Bronchial epithelial cell (primary cell): ENCODE measurements at places on chromosomes 3 and 15. TPM values are rescaled to one million over a fixed set of nuclear protein-coding genes. Genes with fewer than 3 reads are reported as not detected.
A peak's percentile ranks its signal among the peaks of the same experiment; 100 is the strongest.

GRCh38 chr15:100901702-100902435 lies 17.3 kb upstream of the LRRK1 start:
- DNase-seq: no peak

The C2CD4A gene
- total RNA-seq: 0.53 and 1.3 TPM in 2 replicates

The MFAP1 gene
- total RNA-seq: 20.8 and 30.3 TPM in 2 replicates

DNA sequence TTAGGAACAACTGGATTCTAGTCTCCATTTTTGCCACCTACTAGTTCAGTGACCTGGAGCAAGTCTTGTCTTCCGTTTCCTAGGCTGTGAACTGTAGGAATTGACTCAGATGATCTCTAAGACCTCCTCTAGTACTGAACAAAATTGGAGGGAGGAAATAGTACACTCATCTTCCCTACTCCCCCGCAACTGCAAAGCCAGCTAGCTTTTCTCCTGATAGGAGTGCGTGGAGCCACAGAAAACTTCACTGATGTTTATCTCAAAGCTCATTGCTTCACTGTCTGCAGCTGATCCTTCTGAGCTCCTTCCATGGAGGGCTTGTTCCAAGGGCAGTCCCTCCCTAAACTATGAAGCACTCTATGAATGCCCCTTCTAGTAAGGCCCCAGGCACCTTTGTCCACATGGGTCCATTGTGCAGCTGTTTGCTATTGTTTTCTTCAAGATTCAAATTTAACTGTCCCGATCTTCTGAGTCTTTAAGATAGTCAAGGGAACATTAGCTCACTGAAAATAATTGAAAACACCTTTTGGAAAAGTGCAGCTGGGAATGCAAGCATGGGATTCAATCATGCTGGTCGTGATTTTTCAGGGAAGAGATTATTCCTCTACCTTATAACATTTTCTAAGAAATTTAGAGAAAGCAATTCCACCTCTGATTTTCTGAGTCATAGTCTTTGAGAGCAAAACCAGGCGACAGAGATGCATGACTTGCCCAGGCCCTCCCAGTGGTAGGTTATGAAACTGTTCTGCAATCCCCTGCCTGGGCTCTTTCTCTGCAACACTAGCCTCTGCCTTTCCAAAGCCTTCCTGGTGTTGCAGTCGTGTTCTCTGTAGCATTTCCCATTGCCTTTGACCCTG lies 24.3 kb downstream of the FILIP1L start:
- peak; percentile 47 for DNase-seq

The FGF12 gene
- total RNA-seq: 0.13 TPM in 1 of 2 replicates, not detected in the other

The PLA2G4E gene
- total RNA-seq: under 0.01 and 1.4 TPM in 2 replicates

DNA sequence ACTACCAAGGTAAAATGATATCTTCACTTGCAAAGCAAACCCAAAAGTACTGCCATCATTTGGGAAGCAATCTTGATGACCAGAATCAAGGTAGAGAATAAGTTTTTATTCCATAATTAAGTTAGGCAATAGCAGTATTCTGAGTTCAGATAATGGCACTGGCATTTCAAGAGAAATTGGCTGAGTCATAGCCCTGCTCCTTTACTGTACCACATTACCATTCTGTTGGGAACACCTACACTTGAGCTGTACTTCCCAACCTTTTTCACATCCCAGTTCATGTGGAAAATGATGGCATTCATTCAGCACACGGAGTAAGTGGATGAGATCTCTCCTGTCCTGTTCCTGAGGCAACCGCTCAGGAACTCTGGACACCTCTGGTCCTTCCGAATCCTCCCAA lies 311.6 kb upstream of the TPRG1 start:
- peak; percentile 70 for DNase-seq

DNA sequence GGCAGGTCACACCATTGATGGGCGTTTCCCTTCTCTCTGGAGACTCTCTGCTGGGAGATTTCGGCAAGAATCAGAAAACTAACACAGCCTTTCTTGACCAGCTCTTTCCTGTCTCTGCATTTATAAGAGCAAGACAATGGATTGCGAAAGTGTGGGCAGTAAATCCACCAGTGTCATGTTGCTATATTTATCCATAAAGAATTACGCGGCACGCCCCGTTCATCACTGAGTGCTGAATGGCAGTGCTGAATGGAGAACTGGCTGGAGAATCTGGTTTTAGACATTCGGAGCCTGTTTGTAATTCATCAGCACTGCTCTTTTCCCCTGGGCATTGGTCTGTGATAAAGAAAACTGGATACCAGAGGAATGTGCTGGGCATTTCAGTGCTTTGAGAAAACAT lies 2.0 kb upstream of the CEMIP start:
- DNase-seq: peak; percentile 86
